ENCODE measurements at places on chromosomes 1 and 21.

GRCh38 chr1:238489006-238489405, 598.3 kb upstream of the ZP4 start:
- DNase-seq, result no peak

GRCh38 chr1:107297681-107298080, 156.8 kb downstream of the NTNG1 start:
- no peak for DNase-seq

DNA sequence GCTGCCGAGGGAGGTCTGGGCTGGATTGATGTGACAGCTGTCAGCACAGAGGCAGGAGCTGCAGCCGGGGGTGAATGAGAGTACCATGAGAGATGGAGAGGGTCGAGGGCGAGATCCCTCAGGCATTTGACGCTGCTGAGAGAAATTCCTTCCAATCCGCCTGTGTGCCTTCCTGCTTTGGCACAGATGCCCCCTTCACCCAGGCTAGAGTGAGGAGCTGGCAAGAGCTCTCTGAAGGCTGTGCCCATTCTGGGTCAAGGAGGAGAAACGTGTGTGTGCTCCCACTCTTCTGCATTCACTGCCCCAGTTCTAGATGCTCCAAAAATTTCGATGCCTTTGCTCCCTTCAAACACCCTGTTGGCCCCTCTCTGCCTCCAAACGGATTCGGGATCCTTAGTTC, 4.8 kb downstream of the ARTN start:
- no peak for DNase-seq

- DNase-seq, result no peak
Measured at GRCh38 chr1:6827079-6827478, 41.8 kb downstream of the CAMTA1 start.

DNA sequence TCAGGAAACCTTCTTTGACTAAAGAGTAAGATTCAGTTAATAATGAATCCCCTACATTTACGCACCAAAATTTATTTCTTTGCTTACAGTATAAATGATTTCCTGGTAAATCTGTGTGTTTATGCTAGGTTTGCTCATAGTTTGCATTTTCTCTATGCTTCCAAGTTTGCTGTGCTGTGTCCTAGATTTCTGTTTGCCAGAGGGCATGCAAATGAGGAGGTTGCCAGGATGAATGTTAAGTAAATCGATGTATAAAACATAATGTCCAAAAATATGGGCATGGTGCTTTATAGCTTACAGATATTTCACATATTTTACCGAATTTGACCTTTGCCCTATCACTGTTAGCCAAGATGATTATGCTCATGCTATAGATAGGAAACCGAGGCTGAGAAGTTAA, 63.8 kb downstream of the TBX19 start:
- DNase-seq, result no peak

- DNase-seq, result no peak
Measured at GRCh38 chr1:31637915-31638673, 6.6 kb downstream of the PEF1 start.

GRCh38 chr1:64686828-64687724, 57.8 kb upstream of the RAVER2 start:
- no peak for DNase-seq

GRCh38 chr1:159996653-159997052, 35.1 kb downstream of the PIGM start:
- no peak for DNase-seq

DNA sequence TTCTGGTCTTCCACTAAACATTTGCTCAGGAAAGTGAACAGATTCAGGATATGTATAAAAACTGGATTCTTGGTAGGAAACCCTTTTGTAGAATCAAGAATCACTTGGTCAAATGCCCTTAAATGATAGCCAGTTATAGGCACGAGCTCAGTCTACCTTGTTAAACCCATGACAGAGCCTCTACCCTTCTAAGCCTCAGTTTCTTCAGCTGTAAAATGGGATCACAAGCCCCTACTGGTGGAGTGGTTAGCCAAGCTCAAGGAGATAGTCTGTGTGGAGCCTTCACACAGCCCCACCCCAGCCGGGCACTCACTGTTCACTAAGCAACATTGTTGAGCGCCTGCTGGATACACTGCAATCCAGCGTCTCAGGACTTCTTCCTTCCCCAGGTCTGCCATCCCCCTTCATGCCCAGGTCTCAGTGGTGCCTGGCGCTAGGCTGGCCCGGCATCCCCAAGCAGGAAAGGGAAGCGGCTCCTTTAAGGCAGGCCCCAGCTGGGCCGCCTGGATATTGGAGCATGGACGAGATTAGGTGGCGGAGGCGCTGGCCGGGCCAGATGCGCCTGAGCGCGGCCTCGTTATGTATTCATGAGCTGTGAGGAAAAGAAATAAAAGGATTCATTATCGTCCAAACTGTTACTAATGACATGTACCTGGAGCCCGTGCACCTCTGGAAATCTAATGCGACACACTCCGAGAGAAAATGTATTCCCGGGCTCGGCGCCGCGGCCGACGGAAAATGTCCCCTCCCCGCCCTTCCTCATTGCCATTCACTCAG, 75.6 kb downstream of the TAS1R2 start:
- DNase-seq, result no peak

GRCh38 chr1:160647329-160647720, 481 bp upstream of the SLAMF1 start:
- no peak for DNase-seq

GRCh38 chr1:194184974-194185373, 998.6 kb upstream of the B3GALT2 start:
- no peak for DNase-seq

- no peak for DNase-seq
Measured at GRCh38 chr1:219109424-219110018, 64.2 kb upstream of the LYPLAL1 start.

DNA sequence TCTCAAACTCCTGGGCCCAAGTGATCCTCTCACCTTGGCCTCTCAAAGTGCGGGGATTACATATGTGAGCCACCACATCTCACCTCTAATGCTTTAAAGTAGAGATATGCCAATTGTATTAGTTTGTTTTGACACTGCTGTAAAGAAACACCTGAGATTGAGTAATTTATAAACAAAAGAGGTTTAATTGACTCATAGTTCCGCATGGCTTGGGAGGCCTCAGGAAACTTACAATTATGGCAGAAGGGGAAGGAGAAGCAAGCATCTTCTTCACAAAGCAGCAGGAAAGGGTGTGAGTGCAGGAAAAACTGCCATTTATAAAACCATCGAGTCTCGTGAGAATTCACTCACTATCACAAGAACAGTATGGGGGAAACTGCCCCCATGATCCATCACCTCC, 3.5 kb upstream of the MYCL start:
- no peak for DNase-seq

DNA sequence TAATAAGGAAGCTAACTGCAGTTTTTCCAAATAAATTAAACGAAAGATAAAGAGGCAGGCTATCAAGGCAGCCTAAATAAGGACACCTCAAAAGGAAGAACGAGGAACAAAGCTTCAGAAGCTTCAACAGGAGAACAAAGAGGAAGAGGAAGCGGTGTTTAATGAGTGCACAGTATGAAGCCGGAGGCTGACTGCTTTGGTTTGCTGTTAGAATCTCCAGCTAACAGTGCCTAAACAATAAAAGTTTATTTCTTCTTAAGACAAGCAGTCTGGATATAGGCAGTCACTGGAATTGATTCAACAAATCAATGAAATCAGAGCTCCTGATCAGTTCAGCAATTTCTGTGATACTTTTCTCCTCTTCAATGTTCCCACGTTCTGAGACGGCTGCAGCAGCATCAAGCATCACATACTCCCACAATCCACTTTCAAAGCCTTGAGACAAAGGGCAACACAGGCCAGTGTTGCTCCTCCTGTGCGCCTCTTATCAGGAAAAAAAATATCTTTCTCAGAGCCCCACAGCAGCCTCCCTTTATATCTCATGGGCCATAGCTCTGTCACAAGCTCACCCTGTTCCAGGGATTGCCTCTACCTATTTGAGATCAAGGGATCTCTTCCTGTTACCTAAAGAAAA, 365.6 kb upstream of the ST6GALNAC5 start:
- no peak for DNase-seq

- no peak for DNase-seq
Measured at GRCh38 chr1:185566995-185567394, 167.2 kb upstream of the HMCN1 start.

- no peak for DNase-seq
Measured at GRCh38 chr1:31669786-31670592, 25.3 kb upstream of the PEF1 start.

- no peak for DNase-seq
Measured at GRCh38 chr1:222772996-222773379, 36.0 kb downstream of the FAM177B start.

DNA sequence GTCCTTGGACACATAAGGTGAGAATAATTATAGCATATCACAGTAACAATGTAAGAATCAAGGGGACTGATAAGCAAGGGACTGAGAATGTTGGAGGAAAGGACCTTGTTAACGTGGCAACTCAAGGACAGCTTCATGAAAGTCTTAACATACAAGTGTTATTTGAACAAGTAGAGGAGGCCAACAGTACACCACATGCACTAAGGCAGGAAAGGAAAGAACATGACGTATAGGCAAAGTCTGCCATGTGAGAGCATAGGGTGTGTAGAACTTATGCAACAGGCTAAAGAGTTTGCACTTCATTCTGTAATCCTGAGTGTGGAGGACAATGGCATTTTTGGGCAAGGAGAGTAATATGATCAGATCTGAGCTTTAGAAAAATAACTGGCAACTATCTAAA, 33.3 kb upstream of the DIRAS3 start:
- DNase-seq, result no peak

DNA sequence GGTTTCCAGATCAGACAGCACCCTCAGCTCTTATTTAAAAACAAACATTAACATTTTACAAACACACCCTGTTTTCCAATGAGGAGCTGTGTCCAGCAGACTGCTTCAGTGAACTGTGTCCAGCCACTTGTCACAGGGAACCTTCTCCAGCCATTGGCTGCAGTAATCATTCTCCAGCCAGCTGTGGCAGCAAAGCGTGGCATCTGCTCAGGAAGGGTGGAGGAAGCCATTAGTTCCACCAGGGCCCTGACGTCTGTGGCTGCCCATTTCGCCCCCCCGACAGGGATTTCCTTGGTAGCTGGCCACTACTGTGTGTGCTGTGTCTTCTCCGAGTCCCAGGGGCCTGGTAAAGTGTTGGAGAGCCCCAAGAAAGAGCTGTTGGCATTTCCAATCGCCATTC, 62.9 kb upstream of the SELENON start:
- no peak for DNase-seq

GRCh38 chr1:184891440-184891839, 82.9 kb downstream of the NIBAN1 start:
- DNase-seq, result no peak

DNA sequence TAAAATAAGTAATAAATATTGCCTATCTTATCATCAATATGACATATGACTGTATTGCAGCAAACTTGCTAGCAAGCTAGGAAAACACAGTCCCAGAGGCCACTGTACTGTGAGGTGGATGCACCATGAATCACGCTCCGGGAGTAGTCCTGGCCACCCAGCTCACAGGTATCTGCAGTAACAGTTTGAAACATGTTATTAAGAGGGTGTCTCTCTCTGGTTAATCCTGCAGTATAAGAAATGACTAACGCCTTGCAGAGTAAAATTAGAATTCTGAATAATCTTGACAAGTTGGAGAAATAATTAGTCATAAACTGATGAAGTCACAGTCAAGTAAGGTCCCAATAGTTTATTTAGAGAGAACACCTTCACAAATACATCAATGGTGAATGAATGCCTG, 34.0 kb upstream of the DPT start:
- no peak for DNase-seq

GRCh38 chr1:158687037-158687436, 522 bp upstream of the SPTA1 start:
- DNase-seq, result no peak

DNA sequence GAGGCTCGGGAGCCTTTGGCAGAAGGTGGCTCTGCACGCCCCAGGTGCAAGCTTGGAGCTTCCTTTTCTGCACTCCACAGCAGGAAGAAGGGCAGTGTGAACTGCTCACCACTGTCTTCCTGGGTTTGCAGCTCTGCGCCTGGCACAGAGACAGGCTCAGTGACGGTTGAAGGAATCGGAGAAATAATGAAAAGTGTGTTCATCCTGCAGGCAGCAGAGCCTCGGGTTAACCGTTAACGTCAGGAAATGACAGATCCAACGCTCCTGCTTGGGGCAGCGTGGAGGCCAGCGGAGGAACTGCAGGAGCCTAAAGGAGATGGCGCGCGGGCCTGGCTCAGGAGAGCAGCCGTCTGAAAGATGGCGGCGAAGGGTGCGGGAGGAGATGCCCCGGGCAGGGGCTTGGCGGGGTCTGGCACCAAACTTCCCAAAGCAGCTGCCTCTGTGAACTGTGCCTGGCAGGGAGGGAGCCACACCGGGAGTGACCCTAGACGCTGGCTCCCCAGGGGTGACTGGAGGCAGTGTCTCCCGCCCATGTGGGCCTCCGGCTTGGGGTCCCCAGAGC, 10.9 kb upstream of the SAMD11 start:
- no peak for DNase-seq

DNA sequence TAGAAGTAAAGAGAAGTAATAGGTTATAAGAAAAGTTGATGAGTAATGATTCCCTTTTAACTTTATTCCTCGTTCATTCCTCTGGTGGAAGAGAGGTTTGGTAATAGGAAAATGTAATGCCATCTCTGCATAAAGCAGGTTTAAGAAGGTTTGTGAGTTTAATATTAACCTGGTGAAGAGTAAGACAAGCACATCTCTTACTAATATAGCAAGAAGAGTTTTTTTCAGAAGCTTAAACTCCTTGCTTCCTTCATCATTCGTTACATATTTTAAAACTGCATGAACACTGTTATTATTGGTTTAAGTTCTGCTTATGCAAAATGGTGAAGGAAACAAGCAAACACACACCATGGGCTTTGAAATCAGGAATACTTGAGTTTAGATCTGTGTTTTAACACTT, 9.2 kb upstream of the PLA2G4A start:
- no peak for DNase-seq

DNA sequence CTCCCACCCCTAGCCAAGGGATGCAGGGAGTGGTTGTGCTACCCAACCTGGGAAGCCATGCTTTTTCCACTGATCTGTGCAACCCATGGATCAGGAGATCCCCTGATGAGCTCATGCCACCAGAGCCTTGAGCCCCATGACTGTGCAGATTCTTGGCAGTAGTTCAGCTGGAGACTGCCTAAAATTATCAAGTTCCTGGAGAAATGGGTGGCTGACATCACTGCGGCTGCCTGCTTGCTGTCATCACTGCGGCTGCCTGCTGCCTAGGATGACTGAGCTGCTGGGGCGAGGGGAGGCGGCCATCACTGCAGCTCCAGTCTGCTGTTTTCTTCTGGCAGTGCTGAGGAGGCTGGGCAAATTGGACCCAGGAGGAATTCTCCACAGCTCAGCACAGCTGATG, 159.2 kb downstream of the AGBL4 start:
- DNase-seq, result no peak

- no peak for DNase-seq
Measured at GRCh38 chr1:18191481-18192155, 84.0 kb downstream of the IGSF21 start.

GRCh38 chr1:23905461-23906025, 7.6 kb downstream of the CNR2 start:
- no peak for DNase-seq

GRCh38 chr1:71836904-71837303, 445.4 kb downstream of the NEGR1 start:
- DNase-seq, result no peak

- DNase-seq, result no peak
Measured at GRCh38 chr1:232221802-232222499, 408.0 kb downstream of the SIPA1L2 start.

- no peak for DNase-seq
Measured at GRCh38 chr21:35032474-35033263, 16.4 kb downstream of the RUNX1 start.
